ENCODE measurements at places on chromosomes 11 and 22.

DNA sequence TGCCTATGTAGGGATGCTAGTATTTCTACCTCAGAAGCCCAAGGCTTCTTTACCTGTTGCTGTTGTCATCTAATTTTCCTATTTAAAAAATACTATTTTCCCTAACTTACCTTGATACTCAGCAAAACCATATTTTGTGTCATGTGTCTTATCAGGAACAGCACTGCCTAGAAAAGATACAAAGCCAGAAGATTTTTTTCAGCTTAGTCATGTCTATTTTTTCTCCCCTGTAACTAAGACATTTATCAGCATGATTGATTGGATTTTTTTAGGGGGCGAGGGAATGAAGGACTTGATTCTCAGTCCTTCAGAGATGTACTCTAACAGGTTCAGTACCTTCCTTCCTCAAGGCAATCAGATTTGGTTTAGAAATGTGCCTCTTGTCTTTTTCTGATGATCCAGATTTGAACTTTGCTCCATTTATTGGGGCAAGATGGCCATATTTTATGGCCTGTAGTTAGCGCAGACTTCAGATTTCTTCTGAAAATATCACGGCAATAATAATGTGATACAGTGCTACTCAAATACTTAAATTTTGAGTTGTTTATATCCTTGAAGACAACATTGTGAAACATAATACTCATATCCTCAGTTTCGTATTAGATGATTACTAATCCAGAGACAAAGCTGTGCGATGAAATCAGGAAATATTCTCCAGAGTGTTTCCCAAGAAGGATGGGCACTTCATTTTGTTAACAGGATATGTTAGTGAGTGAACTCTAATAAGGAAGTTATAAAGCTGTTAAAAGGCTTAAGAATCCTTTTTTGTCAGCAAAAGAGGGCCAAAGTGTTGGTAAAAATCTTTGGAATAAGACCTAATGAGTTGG, 3.8 kb upstream of the PIK3IP1 start:
- DNase-seq = no peak

DNA sequence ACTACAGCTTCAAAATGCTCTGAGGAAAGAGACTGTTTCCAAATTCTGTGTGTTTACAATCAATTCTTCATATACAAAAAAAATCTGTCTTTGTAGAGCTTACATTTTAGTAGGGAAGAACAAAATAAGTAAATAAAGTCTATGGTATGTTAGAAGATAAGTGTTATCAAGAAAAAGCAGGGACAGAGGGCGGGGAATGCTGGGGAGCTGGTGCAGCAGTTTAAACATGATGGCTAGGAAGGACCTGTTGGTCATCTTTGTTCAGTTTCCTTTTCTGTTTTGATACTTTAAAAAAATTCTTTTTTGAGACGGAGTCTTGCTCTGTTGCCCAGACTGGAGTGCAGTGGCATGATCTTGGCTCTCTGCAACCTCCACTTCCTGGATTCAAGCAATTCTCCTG, 16.1 kb downstream of the TMEM25 start:
- no peak for DNase-seq

GRCh38 chr11:41989823-41990380, 530.5 kb upstream of the LRRC4C start:
- no peak for DNase-seq

- no peak for DNase-seq
Observed at GRCh38 chr11:78195917-78196560, 7.3 kb downstream of the USP35 start.

DNA sequence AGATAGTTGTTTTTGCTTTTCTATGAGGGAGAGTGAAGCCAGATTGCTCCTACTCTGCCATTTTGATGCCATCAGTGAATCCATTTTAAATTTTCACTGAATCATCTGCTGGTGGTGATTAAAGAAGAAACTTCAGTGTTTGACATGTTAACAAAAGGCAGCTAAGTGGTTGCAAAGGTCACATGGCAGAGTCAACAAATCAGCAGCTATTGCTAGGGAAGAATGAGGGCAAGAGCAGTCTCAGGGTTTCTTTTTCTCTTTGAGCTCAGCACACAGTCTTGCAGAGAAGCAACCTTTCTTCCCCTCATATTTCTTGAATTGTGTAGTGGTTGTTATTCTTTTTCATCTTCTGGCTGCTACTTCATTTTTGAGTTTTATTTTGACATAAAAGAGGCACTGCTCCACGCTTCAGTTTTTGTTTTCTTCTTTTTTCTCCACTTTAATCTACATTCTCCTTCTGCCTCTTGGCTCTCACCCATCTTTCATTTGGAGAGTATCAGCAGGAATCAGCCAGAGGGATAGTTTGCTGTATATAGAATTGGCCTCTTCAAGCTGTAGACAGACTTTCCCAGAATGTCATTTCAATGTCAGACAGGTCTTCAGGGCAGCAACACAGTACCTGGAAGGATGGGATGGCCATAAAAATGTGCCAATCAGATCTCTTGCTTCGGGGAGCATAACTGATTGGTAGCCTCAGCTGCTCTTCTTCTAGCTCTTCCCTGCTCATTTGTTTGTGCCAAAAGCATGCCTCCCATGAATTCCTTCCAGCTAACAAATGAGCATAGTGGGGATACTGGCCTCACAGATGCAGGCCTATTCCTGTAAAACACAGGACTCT, 153.9 kb downstream of the TRPC6 start:
- no peak for DNase-seq

DNA sequence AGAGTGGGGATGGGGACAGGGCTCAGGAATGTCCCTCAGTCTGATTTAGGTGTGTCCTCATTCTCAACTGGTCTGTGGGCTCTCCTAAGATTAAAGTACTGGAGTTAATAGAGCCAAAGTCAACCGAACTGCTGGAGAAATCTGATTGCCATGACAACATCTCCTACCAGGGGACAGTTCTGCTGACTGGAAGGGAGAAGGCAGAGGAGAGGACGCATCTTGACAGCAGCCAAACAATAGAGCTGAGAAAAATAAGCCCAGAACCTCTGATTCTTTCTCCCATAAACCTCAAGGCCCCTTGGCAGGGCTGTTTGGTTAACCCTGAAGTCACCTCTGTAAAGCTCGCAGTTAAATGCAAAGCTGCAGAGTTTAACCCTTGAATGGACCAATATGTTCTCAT, 2.8 kb downstream of the KCTD14 start:
- no peak for DNase-seq

DNA sequence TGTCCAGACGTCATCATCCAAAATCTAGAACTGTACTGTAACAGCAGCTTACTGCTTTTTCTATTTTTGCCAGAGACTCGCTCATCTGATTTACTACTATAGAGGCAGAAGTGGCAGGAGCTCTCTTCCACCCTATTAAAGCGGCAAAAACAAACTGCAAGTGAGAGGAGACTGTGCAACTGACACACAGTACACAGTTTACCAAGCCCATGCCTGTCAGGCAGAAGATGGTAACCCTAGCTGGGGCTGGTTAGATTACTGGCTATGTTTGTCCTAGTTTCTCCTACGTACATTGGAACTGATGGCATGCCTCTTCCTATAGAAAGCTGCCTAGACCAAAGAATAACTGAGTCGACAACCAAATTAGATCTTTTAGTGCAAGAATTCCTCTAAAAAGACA, 51.8 kb downstream of the CELF1 start:
- no peak for DNase-seq

Data from Right ventricle myocardium superior (tissue), 1 donor.